NCI-H1694 (cell line): ENCODE measurements at places on chromosomes 3 and 15.

DNA sequence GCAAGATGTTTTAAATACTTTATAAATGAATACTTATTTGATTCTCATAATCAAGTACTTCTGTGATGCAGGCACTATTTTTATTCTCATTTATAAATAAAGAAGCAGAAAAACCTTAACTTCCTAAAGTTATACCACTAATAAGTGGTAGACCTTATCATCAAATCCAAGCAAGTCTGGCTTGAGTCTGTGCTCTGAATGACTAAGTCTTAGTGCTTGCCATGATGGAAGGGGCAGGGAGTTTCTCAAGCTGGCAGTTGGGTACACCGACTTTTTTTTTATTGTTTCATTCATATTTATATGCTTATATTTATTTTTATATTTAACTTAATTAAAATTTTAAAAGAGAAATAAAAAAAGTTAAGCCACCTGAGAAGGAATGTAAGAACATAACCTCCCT is 23.6 kb downstream of the SLMAP start:
- DNase-seq: no peak

DNA sequence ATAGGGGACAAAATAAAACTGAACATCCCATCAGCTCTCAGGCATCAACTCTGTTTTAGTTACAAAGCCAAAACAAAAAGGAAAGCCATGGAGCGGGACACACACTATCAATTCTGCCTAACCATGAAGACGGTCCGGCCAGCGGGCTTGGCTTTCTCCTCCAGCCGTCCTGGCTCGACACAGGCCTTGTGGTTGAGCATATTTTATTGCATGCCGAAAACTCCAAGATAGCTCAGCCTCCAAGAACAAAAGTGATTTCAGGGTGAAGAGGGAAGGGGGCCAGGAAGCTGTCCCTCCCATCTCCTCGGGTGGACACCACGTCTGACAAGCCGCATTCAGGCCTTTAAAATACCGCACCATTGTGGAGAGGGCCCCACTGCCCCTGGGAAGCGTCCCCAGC is 31.2 kb downstream of the WNT5A start:
- DNase-seq: no peak

DNA sequence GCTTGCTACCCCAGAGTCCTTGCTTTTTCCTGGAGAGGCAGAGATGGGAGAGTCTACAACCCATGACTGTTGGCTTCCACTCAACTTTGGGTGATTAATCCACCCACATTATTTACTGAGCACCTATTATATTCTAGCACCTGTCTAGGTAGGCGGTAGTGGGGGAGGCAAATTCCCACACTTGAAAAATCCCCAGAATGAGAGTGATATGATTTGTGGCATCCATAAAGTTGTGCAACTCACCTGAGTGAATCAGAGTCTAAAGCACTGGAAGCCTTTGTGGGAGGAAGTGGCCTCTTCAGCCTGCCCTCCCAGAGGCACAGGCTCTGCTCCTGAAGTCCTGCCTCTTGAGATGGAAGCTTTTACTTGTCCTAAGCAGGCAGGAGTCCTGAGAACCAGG is 40.4 kb upstream of the CTNNB1 start:
- DNase-seq: no peak

DNA sequence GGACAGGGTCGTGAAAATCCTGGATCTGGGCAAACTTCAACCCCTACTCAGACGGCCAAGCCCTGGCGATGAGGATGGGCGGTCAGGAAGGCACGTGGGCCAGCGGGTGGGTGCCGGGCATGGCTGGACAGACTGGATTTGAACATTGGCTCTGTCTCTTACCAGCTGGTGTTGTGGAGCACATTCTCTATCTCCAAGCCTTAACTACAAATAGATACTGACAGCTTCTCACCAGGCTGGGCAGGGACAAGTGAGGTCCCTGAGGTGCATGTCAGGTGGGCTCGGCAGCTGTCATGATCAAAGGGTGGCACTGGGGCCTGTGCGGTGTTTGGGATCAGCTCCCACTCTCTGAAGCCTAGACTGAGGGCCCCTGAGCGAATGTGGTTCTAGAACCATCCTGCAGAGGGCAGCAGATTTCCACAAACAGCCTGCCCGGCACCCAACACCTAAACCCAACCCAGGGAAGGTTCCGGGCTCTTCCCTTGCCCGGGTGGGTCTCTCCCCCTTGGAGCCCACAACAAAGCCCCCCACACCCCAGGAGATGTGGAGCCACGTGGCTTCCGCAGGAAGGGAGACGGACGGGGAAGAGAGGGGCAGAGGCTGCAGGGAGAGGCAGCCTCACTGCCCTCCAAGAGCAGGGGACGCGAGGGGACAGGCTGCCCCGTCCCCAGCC is 58.4 kb downstream of the RGMA start:
- peak; percentile 44 for DNase-seq

GRCh38 chr15:32786906-32787305 is 69.1 kb downstream of the GREM1 start:
- no peak for DNase-seq

- DNase-seq: no peak
Measured at GRCh38 chr3:119293871-119294695, at the start of gene ARHGAP31. Gene ARHGAP31 (plus strand): TSS chr3:119294383. CDS start chr3:119294905, 522 bp downstream.

DNA sequence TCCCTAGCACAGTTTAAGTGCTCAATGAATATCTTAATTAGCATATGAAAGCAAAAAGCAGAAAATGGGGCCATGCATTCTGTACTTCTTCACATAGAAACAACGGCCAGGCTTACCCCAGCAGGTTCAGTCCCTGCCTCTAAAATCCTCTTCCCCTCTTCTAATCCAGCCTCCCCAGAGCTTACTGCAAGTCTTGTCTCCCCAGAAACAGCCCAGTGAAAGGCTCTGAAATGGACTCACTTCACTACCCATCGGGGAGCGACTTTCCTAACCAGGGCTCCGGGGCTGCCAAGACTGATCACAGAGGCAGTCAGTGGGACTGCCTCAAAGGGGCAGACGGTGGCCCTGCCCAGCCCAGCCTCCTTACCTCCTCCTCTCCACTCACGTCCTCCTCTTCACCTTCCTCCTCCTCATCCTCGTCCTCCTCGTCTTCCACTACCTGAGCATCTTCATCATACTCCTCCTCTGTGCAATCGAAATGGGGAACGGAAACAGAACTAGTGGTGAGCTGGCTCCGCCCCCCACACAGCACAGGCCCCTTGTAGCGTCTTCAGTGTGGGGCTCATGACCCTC is 38.0 kb downstream of the ANP32A start:
- DNase-seq: no peak

- DNase-seq: no peak
Measured at GRCh38 chr3:101379658-101380376, 59.4 kb upstream of the IMPG2 start.

GRCh38 chr3:153051427-153052095 is 110.5 kb upstream of the RAP2B start:
- no peak for DNase-seq

- DNase-seq: no peak
Measured at GRCh38 chr3:126557415-126557745, 1.4 kb downstream of the C3orf22 start.

- DNase-seq: no peak
Measured at GRCh38 chr15:68489421-68489820, 57.5 kb upstream of the ITGA11 start.

GRCh38 chr3:184786280-184786941 is 25.6 kb upstream of the VPS8 start:
- no peak for DNase-seq

DNA sequence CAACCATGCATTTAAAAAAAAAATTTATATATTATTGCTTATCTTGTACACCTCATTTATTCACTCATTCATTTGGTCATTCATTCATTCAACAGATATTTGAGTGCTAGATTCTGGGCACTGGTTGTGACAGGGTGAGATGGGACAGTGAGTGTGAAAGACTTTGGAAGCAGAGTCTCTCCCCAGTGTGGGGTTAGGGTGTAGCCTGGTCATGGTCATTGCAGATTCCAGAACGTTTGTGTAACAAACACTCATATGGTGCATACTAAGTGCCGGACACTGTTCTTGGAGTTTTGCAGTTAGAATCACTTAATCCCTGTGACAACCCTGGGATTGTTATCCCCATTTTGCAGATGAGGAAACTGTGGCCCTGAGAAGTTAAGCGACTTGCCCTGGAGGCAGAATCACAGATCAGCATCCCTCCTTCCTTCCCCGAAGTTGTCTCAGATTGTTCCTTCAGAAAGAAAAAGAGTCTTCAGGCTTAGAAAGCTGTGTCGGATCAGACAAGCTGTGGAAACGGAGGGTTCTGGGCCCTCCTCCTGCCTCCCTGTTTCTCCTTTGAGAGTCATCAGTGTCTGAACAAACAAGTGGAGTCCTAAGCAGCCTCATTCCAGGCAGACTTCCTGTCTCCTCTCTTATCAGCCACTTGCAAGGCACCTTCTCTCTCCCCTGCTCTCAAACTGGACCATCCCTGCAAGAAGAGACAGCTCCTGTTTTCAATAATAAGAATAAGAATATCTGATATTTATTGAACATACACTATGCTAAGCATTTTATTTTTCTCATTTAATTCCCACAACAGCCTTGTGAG is 6.3 kb downstream of the LOXL1 start:
- no peak for DNase-seq

DNA sequence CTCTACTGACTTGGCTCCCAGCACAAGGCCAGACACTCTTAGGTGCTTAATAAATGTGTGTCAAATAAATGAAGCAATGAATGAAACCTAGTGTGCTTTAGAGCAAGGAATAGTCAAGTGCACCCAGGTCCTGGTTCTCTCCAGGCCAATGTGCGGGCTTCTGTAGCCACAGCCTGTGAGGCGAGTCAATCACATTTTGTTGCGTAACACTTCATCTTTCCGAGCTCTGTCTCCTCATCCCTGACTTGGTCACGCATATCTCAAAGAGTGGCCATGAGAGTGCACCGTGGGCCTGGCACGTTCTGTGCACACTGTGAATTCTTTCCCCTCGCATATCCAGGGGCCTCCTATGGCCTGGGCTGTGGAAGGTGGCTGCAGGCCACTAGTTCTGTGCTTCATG is 11.4 kb upstream of the SH3GL3 start:
- DNase-seq: no peak

DNA sequence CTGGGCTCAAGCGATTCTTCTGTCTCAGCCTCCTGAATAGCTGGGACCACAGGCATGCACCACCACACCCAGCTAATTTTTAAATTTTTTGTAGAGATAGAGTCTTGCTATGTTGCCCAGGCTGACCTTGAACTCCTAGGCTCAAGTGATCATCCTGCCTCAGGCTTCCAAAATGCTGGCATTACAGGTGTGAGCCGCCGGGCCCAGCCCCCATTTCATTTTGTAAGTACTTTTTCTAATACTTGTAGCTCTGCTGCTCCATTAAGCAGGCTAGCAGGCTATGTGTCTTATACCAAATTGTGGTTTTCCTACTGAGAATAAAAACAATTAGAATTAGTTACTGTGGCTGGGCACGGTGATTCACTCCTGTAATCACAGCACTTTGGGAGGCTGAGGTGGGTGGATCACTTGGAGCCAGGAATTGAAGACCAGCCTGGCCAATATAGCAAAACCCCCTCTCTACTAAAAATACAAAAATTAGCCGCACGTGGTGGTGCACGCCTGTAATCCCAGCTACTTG is 22.4 kb downstream of the NIPA1 start:
- no peak for DNase-seq

GRCh38 chr3:111605018-111605417 is 9.9 kb upstream of the ZBED2 start:
- no peak for DNase-seq

- no peak for DNase-seq
Measured at GRCh38 chr3:8610951-8611350, 33.6 kb downstream of the SSUH2 start.

DNA sequence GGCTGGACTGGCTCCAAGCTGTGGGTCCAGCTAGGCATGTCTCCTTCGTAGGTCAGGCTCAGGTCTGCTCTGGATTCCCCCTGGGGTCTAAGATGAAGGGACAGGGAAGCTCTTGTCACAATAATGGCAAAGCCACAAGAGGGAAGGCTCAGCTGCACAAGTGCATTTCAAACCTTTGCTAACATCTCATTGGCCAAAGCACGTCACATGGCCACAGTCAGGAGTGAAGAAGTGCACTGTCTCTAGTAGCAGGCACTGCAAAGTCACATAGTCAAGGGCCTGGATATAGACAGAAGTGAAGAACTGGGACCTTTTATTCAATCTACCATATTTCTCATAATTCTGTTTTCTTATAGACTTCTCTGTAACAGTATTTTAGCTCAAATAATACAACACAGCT is 20.1 kb downstream of the DLEC1 start:
- no peak for DNase-seq

DNA sequence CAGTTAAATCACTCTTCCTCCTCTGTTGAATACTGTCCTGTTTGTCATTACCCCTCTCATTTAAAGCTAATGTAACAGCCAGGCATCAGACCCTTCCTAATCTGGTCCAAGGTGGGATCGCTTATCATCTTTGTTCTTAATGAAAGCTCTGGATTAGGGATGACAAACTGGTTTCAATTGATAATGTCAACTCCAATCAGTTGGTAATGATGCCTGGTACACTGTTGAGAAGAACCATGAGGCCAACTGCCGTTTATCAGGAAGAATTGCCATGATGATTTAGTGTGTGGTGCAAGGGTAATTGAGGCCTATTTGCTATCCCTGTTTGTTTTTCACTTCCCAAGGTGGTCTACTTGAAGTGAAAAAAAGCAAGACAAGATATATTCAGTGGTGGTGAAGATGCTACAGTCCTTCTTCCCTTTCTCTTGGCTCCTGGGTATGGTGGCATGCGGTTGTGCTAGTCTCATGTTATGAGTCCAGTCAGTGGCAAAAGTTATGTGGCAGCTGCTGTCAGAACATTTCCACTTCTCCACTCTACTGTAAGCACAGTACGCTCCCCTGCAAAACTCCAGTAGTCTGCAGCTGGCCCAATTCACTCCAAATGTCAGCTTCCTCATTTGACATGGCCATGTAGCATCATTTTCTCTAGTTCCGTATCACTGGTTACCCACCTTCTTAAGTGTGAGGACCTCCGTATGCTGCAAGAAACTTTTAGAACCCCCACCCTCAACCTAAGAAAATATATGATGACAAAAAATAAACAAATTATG is 72.5 kb downstream of the MORC1 start:
- DNase-seq: no peak

DNA sequence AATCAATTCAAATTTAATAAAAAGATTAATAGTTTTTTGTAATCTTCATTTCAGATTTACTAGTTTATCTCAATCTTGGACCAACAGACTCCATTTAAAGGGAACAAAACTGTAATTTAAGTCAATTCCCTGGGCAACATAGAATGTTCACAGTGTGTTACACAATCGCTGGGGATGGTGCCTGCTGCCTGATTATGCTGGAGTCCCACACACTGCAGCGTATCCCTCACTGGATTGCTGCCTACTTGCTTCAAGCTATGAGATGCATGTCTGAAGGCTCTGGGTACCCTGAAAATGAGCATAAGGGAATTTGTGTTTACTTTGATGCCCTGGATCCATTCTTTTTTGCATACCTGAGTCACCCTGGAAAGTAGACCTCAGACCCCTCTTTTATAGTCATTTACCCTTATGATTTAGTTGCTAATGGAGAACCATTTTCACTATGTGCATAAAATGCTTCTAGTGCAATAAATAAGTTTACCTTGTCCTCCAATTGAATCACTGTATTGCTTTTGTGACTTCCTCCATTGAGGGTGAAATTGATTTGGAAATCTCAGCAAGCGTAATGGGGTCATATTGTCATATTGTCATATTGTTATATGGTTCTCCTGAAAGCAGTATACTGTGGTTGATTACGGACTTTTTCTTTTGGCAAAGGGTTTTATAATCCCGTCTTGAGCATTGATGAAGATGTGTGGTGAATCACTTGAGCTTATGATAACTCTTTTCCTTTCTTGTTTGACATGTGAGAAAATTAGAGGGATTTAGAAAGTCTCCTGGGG is 35.9 kb downstream of the ITPR1 start:
- no peak for DNase-seq

GRCh38 chr3:155233213-155233612 is 60.3 kb downstream of the STRIT1 start:
- DNase-seq: no peak
